ENCODE measurements at places on chromosomes 1 and 21.

DNA sequence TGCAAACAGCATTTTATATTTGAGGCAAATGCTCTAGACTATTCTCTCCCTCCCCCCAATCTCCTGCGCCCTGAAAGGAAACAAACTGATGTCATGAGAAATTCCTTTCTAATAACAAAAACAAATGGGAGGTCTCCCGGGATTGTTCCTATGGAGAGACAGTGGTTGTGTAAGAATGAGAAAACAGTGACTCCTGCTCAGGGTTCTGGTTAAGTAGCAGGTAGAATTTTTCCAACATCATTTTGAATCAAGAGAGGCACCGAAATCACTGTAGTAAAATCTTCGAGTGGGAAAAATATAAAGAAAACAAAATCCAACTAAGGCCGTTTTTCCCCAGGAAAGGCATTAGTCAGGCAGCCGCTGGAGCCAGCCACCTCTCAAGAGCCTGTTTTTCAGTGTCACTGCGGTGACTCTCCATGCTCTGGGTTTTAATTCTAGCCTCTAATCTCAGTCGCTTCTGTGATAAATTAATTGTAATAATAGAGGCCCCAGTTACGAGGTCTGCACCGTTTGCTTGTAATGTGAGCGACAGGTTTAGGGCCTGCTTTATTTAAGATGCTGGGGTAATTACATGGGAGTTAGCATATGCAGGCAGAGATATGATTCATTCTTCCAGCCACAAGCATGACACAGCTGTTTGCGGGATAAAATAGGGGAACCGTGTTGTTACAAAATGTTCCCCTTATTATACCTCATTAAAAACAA lies 80.3 kb downstream of the RNF220 start:
- no peak for DNase-seq

- DNase-seq, result no peak
These were observed 42.8 kb upstream of the ENAH start for GRCh38 chr1:225695578-225696337.

DNA sequence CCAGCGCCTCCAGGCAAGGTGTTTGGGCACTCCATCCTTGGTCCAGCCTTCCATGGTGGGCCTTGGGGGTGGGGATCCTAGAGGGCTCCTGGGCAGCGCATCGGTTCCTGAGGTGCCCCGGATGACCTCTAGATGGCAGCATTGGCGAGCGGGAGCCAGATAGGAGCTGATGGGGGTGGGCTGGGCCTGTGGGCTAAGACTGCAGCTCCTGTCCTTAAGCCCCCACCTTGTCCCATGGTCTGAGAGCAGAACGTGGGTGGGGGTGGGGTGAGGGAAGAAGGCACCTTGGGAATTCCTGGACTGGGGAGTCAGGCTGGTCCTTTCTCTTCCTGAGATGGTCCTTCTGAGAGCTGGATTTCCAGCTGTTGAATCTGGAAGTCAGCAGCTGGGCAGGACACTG lies 93.4 kb upstream of the CSF3R start:
- DNase-seq, result no peak

GRCh38 chr21:19031953-19032352 lies 628.4 kb upstream of the TMPRSS15 start:
- no peak for DNase-seq

DNA sequence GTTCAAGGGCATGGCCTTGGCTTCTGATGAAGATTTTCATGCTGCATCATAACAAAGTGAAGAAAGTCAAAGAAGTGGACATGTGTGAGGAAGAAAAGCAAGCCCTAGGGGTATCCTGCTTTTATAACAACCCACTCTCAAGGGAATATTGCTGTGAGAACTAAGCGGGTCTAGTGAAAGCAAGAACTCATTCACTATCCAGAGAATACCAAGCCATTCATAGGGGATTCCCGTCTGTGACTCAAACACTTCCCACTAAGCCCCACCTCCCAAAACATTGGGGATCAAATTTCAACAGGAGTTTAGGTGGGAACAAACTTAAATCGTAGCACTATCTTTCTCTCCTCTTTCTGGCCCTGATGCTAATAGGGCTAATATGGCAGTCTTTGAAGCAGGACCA lies 98.5 kb upstream of the CTTNBP2NL start:
- DNase-seq, result no peak

DNA sequence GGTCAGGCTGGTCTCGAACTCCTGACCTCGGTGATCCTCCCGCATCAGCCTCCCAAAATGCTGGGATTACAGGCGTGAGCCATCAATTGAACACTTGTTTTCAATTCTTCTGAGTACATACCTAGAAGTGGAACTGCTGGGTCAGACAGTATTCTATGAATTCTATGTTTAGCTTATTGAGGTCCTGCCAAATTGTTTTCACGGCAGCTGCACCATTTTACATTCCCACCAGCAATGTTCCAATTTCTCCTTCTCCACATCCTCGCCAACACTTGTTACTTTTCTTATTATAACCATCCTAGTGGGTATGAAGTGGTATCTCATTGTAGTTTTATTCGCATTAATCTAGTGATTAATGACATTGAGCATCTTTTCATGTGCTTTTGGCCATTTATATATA lies 49.9 kb downstream of the PTP4A2 start:
- no peak for DNase-seq

- DNase-seq, result no peak
These were observed 2.5 kb upstream of the BCL10 start for GRCh38 chr1:85278853-85279314.

DNA sequence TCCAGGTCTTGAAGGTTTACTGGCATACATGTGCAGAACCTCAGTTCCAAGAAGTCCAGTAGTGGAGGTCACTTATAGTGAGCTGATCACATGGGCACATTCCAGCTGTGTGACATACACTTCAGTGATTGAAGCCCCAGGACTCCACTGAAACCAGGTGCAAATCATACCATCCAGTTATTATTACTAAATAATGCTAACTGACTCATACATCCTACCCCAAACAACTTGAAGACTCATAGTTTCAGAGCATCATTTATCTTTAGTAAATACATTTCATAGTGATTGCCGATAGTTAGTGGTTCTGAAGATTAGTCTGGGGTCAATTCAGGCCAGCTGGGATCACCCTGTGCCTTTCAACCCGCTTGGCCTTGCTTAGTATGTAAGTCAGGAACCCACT lies 137.9 kb upstream of the UBE2U start:
- no peak for DNase-seq

GRCh38 chr1:112272101-112272772 lies 123.8 kb upstream of the CTTNBP2NL start:
- DNase-seq, result no peak

DNA sequence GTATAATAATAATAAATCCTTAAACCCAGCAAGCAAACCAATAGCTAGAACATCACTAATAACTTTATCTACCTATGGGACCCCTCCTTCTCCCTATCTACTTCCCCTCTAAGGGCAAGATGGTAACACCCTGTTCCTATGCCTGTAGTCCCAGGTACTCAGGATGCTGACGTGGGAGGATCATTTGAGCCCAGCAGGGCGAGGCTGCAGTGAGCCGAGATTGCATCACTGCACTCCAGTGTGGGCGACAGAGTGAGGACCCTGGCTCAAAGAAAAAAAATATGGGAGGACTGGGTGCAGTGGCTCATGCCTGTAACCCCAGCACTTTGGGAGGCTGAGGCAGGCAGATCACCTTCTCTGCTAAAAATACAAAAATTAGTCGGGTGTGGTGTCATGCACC lies 143.1 kb upstream of the SLC45A1 start:
- no peak for DNase-seq

DNA sequence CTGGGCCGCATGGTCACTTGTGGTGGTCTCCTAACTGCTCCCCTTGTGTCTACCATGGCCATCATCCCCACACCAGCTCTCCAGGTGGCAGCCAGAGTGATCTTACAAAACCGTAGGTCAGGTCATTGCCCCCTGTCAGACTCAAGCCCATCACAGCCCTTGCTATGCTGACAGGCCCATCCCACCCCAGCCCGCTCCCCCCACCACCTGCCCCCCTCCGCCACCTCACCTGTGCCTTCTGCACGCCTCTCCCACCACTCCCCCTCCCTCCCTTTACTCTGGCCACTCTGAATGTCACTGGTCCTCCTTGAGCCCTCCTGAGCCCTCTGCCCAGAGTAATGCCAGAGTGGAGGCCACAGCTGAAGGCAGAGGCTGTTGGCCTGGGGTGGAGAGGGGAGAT lies 28.5 kb downstream of the TEX35 start:
- DNase-seq, result no peak

- no peak for DNase-seq
These were observed 32.4 kb downstream of the ZNF326 start for GRCh38 chr1:90027281-90027680.

GRCh38 chr1:168752171-168752832 lies 23.3 kb upstream of the DPT start:
- DNase-seq, result no peak

GRCh38 chr1:151523326-151523725 lies 12.1 kb downstream of the CGN start:
- DNase-seq, result no peak

- no peak for DNase-seq
These were observed 46.0 kb downstream of the GRHL3 start for GRCh38 chr1:24364975-24365678.

DNA sequence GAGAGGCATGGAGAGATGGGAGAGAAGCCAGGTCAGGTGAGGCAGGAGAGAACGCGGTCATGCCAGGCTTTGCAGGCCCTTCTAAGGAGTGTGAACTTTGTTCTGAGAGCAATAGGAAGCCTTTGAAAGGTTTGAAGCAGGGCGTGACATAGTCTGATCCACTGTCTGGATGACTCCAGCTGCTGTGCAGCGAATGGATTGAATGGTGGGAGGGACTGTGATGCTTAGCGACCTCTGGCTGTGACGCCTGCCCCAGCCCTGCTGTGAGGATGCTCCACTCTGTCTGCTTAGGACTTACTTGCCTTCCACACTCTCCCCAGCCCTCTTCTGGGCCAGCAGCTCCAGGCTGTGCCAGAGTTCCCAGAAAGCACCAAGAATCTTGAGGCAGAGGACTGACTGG lies 41.8 kb upstream of the POU3F1 start:
- no peak for DNase-seq

- DNase-seq, result no peak
These were observed 586 bp downstream of the COL24A1 start for GRCh38 chr1:86155807-86156565.

GRCh38 chr1:155859881-155860871 lies 809 bp downstream of the SYT11 start:
- DNase-seq, result peak; percentile 94

DNA sequence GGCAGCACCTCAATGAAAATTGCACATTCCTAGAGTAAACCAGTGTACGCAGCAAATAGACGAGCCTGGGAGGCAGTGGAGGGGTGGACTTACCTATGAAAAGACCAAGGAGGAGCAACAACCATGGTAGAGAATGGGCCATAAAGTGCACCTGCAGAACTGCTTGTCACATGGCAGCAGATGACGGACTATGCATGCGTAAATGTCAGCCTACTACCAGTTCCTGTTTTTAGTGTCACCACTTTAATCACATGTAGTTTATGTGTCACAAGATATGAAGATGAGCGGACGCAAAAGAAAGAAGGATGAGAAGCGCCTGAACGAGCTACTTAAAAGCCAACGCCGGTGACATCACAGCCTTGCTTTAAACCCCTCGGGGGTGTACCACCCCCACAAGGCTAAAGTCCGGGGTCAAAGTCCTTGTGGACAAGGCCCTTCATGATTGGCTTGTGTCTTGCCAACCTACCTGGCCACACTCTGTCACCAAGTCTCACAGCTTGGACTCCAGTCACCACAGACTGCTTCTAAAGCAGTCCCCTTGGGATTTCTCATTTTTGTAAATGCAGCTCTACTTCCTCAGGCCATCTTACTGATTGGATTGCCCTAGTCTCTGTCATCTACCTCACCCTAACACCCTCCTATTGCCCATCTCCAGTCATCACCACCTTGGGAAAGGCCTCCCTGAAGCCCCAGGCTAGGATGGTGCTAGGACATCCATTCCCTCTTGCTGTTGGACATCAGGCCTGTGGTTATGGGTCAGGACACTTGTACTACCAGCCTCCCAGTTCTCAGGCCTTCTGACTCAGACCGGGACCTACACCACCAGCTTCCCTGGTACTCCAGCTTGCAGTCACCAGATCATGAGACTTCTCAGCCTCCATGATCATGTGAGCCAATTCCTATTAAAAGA lies 6.0 kb upstream of the LY9 start:
- no peak for DNase-seq

DNA sequence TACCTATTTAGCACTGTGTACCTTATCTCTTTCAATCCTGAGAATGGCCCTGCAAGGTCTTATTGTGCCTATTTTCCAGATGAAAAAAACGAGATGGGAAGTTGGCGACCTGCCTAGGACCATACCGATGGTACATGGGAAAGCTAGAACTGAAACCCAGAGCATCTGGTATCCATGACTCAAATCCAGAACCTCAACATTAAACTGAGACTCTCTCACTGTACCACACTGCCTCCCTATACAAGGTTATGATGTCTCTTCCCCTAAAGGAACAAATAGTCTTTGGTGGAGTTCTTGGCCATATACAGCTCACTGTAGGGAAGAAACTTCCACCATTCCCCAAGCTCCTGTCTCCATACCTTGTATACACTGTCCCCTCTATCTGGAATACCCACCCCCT lies 110.7 kb downstream of the TNR start:
- DNase-seq, result no peak

GRCh38 chr1:7407544-7407895 lies 363.6 kb upstream of the VAMP3 start:
- DNase-seq, result no peak

DNA sequence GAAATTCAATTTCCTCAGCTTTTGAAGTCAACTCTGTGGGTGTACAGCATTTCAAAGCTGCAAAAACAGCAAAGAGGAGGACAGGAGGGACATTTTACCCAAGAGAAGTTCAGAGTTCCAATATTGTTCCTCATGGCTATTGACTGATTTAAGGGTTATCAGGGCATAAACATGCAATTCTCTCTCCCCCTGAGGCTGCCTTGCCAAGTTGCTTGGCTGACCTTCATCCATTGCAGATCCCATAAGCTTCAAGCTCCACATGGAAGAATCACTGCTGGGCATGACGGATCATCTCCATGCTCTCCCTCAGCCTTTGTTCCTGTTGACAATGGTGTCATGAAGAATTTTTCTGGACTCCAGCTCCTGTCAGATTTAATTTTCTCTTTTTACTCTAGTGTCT lies 115.2 kb upstream of the SERBP1 start:
- no peak for DNase-seq

GRCh38 chr1:231053493-231054162 lies 13.6 kb upstream of the FAM89A start:
- peak; percentile 14 for DNase-seq

DNA sequence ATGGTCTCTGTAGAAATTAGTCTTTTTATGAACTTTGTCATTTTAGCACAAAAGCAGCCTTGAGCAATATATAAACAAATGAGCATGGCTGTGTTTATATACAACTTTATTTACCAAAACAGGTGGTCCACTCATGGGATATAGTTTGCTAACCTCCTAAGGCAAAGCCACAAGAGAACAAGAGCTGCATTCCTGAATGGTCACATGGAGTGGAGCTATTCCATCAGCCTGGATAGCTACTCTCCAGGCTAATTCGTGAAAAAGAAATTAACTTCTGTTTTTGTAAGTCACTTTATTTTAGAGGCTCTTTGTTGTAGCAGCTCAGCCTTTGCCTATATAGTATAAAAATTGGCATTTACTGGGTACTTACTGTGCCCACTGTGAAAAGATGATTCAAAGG lies 163.3 kb upstream of the FAM78B start:
- DNase-seq, result no peak
